Kidney epithelial cell (primary cell): ENCODE measurements at places on chromosomes 3 and 15. TPM values are rescaled to one million over a fixed set of nuclear protein-coding genes. Genes with fewer than 3 reads are reported as not detected.

Gene BOC
- total RNA-seq: 3.4 and 4.7 TPM in 2 replicates

Gene PRSS50
- total RNA-seq: 0.07 and 0.29 TPM in 2 replicates

Gene CACNA2D3
- 0.17 and 0.55 TPM in 2 replicates for total RNA-seq

Gene MCF2L2
- 0.84 and 1.9 TPM in 2 replicates for total RNA-seq

Gene TNFSF10
- 8.6 and 16.5 TPM in 2 replicates for total RNA-seq

Gene PDE12
- 22.8 and 25.4 TPM in 2 replicates for total RNA-seq

Gene IQCF6
- not detected in 2 replicates for total RNA-seq

Gene FBXO40
- total RNA-seq: under 0.01 TPM in 1 of 2 replicates, not detected in the other

DNA sequence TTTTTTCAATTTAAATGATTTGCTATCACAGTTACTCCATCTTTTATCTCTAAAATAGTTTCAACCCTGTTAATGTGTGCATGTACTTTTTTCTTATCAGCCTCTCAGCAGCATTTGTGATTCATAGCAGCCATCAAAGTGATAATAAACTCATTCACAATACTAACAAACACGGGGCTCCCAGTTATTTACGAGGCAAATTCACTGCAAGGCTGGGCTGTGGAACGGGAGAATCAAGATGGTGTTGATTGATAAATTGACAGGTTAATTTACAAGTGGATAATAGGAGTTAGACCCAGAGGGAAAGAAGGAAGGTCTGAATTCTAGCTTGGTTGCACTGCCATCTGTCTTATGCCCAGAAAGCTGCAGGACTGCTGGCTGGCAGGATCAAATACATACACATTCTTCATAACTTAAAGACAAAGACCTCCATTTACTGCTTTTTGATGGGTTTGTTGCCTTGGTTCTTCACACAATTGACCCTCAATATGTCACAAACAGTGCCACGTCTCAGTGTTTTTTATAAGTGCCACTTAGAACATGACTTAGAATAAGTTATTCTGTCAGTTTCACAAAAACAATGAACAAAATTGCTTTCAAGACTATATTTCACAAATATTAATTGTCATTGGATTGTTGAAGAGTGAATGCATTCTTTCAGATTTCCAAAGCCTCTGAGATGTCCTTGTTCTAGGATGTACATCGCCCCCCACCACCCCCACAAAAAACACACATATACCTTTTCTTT lies 562.8 kb downstream of the NR2F2 start:
- DNase-seq: peak; percentile 10

- DNase-seq: no peak
Measured at GRCh38 chr3:143441516-143442171, 322.1 kb downstream of the CHST2 start.

GRCh38 chr15:71329041-71329440 lies 213.8 kb downstream of the THSD4 start:
- no peak for DNase-seq

GRCh38 chr3:34323517-34323916 lies 525.1 kb downstream of the PDCD6IP start:
- no peak for DNase-seq

DNA sequence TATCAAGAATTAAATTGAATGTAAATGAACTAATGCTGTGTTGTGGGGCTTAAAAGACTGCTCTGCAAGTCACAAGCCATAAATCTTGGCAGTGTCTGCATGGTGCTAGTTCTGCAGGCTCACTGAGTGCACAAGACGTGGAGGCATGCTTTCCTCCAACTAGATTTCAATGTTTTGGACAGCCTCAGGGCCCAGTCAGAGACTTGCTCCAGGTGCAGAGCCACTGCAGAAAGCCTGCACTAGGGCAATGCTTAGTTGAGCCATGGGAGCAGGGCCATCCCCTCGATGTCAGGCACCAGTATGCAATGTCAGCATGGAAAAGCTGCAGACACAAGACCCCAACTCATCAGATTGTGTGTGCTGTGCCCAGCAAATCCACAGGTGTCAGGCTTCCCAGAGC lies 234.5 kb upstream of the CDIN1 start:
- no peak for DNase-seq

DNA sequence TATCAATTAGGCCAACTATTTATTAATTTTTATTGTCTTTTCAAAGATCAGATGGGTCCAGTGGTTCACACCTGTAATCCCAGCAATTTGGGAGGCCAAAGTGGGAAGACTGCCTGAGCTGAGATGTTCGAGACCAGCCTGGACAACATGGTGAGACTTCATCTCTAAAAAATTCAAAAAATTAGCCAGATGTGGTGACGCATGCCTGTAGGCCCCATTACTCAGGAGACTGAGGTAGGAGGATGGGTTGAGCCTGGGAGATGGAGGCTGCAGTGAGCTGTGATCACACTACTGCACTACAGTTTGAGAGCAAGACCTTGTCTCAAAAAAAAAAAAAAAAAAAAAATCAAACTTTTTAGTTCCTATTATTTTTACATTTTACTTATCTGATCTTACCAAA lies 8.2 kb downstream of the AP3S2 start:
- DNase-seq: no peak

DNA sequence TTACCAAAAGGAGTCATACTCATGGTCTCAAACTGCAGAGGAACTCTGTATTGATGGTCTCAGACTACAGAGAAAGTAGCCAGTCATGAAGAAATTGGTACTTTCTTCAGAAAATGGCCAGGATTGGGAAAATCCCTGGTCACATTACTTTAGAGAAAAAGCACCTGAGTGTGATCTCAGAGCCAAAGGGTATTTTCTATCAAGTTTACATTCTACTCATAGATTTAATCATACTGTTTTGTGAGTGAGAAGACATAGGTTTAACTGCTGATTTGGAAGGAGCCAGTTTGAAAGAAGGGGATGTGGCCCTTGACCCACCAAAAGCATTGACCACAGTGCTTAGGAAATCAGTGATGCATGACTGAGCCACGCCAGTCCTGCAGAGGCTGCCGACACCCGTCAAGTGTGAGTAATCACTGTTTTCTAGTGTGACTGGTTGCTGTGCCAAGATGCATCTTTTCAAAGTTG lies 203.6 kb downstream of the AKAP13 start:
- no peak for DNase-seq

GRCh38 chr3:156489462-156489911 lies 65.4 kb downstream of the SSR3 start:
- no peak for DNase-seq

- DNase-seq: no peak
Measured at GRCh38 chr3:63864008-63864964, 619 bp downstream of the ATXN7 start.

- DNase-seq: no peak
Measured at GRCh38 chr3:139552632-139553365, 13.3 kb upstream of the RBP1 start.

DNA sequence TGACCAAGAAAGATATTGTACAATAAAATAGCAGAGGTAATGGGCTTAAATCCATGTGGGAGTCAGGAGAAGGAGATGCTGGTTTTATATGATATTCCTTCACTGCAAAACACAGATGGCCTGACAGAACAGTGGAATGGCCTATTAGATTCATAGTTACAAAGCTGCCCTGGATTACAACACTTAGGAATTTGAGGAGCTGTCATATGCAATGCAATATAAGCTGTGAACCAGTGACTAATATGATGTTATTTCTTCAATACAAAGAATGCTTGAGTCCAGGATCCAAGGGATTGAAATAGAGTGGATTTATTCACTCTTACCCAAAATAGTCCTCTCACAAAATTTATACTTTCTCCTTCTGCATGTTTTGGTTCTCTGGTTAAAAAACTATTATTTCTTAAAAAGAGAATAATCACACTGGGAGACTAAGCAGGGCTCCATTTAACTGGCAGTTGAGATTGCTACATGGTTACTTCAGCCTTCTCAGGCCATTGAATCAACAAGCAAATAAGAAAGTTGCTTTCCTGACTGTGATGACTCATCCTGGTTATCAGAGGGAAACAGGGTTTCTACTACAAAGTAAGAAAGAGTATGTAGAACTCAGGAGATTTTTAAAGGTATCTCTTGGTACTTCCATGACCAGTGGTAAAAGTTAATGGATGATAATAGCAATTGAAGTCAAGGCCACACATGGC lies 79.8 kb upstream of the ZPLD1 start:
- DNase-seq: peak; percentile 65

DNA sequence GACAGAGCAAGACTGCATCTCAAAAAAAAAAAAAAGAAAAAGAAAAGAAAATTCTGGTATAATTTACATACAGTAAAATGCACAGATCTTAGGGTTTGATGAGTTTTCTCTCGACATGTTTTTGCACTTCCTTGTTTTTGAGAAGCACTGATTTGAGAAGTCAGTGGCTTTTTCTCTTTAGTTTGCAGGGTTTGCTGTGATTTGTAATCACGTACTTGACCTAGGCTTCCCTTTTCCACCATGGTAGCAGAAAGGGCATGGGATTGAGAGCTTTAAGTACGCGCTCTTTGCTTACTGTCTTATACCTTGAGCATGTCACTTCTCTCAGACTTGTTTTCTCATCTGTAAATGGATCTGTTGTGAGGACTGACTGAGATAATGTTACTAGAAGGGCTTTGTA lies 4.1 kb downstream of the VHL start:
- no peak for DNase-seq

GRCh38 chr15:63892794-63893441 lies 59.2 kb upstream of the HERC1 start:
- no peak for DNase-seq

GRCh38 chr3:184687363-184688015 lies 24.4 kb downstream of the MAGEF1 start:
- DNase-seq: no peak

GRCh38 chr15:53862386-53862785 lies 102.9 kb upstream of the WDR72 start:
- no peak for DNase-seq

- DNase-seq: no peak
Measured at GRCh38 chr3:115186351-115187148, 39.5 kb upstream of the ZBTB20 start.

GRCh38 chr3:52447512-52448355 lies 2.8 kb upstream of the SEMA3G start:
- DNase-seq: no peak

DNA sequence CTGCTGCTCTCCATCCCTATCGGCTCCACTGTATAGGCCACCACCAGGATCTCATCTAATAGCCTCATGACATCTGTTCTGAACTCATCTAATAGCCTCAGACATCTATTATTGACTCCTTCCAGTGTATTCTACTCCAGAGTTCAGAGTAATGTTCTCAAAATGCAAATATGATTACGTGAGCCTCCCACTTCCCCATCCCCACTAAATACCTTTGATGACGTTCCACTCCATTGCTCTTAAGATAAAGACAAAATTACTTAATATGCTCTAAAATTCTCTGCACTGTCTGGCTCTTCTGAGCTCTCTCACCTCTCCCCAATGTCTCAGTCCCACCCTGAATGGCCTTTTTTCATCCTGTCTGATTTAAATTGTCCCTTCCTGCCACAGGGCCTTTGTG lies 94.7 kb downstream of the SAMMSON start:
- DNase-seq: no peak

- DNase-seq: no peak
Measured at GRCh38 chr3:182005701-182006100, 294.0 kb downstream of the SOX2 start.

DNA sequence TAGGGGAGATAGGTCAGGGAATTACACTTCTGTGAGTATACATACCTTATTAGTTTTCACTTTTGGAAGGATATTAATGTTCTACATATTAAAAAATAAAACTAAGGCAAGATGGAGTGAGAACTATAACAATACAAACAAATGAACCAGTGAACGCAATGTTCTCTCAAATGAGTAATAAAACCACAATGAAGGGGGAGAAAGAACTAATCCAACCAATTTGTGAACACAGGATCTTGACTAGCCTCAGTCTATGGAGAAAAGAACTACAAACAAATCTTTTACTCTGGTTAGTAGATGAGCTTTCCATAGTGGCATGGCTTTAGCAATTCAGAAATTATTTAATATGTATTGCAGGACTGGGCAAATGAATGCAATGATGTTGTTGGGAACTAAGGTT lies 26.9 kb upstream of the ATOSA start:
- DNase-seq: no peak

- no peak for DNase-seq
Measured at GRCh38 chr15:99105514-99106341, 848 bp downstream of the SYNM start.

- no peak for DNase-seq
Measured at GRCh38 chr3:190575437-190576185, 61.7 kb downstream of the IL1RAP start.

DNA sequence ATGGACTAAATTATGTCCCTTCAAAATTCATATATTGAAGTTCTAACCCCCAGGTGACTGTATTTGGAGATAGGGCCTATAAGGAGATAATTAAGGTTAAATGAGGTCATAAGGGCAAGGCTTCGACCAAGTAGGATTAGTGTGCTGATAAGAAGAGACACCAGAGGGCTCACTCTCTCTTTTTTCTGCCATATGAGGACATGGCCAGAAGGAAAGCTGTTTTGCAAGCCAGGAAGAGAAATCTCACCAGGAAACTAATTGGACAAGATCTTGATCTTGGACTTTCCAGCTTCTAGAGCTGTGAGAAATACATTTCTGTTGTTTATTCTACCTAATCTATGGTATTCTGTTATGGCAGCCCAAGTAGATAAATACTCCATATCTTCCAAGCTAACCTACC lies 503.6 kb upstream of the NAALADL2 start:
- peak; percentile 2 for DNase-seq

- DNase-seq: no peak
Measured at GRCh38 chr3:25485673-25486072, 57.6 kb downstream of the RARB start.

GRCh38 chr3:151856118-151856517 lies 17.3 kb upstream of the SUCNR1 start:
- DNase-seq: no peak

GRCh38 chr3:149448331-149448831 lies 26.1 kb upstream of the TM4SF4 start:
- no peak for DNase-seq

GRCh38 chr3:107001635-107002034 lies 375.6 kb upstream of the CCDC54 start:
- no peak for DNase-seq

DNA sequence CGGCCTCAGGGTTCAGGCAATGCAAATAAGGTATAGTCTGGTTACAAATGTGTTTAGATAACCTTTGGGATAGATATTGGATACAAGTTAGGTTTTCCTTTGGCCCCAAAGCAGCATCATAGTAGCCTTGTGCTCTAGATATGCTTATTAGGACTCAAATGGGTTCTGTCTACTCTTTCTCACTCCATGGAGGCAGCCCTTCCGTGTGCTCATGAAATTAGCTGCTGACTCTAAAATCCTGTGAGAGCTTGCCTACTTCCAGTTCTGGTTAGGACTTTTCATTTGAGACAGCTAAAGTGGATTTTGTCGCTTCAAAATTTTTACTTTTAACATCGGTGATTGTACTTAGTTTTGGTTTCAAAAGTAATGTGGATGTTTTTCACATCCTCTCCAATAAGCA lies 1.6 kb downstream of the CDV3 start:
- no peak for DNase-seq
